SHP77 (cell line): ENCODE measurements at places on chromosomes 13 and 19.

- DNase-seq = no peak
These were observed 10.5 kb downstream of the DACT3 start for GRCh38 chr19:46650445-46650844.

- no peak for DNase-seq
These were observed 9.0 kb upstream of the ISYNA1 start for GRCh38 chr19:18446811-18447359.

- no peak for DNase-seq
These were observed 107.8 kb downstream of the RXFP2 start for GRCh38 chr13:31846961-31847752.

DNA sequence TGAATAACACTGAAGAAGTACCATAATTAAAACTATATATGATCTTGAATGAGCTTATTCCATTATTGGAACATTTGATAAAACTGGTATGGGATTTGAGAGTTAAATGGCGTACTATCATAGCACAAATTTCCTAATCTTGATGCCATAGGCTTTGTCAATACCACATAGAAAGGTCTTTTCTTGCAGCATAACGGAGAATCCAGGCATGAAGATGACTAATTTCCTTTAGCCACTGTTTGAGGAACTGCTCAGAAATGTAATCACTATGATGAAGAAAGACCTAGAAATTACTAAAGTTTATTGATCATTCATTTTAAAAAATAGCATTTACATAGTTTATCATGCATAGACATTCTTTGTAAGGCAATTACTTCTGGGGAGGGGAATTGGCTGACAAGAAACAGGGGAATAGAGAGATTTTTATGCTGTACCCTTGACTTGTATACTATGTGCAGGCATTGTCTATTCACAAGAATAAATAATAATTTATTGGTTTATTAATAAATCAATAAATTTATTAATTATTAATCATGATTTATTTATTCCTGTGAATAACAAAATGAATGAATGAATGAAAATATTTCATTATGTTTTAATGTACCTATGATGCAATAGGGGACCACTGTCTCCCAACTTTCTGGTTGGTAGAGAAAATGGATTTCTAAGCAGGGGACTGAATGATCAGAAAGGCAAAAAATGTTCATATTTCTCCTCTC, 2676.6 kb downstream of the PCDH9 start:
- DNase-seq = no peak

- peak; percentile 70 for DNase-seq
These were observed 42.2 kb downstream of the DLEU7 start for GRCh38 chr13:50801087-50801931.

DNA sequence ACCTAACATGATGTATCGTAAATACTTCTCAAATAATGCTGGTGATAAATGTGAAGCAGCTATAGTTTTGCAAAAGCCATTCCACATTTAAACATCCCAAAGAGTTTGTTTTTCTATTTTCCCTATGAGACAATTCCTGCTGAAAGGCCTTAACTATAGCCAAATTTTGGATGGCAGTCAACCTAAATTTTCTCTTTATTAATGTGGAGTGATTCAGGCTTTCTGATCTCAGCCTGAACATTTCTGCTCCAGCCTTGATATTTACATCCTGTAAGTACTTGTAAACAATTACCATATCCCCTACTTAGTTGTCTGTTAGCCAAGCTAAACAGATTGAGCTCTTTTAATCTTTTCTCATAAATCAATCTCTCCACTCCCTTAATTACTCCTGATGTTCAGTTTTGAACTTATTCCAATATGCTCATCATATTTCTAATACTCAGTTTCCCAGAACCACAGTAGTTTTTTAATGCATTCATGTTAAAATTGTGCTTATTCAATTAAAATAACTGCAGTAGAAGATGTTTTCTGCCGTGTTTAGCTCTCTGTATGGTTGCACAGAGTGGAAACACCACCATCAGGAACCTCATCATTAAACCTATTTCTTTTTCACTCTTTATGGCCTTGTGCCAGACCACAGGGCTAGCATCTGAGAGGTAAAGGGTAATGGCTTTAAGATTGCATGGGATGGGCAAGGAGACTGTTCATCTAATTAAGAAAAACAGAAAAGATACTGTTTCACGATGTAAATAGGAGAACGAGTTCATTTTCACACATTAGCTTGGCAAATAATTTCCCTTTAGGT, 1235.2 kb upstream of the SLC10A2 start:
- DNase-seq = no peak

GRCh38 chr13:111296417-111296816, 24.0 kb upstream of the TEX29 start:
- no peak for DNase-seq
